ENCODE measurements at places on chromosomes 6 and 20.

- DNase-seq = no peak
Measured at GRCh38 chr20:35662551-35662950, 2.1 kb downstream of the CPNE1 start.

DNA sequence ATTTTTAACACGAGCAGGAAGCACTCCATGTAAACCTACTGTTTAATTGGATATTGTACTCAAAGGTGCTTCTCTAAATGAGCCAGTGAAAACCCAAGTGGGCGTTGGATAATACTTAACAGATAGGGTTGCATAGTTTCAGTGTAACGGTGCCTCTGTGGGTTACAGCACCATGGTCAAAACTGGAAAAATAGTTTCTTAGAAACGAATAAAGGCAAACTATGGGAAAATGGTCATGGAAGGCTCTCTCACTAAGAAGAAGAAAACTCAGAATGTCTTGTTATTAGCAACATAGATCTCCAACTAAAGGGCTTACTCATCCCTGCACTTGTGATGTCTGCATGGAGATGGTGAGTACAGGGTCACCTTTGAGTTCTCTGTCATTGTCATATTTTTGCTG lies 59.1 kb upstream of the NEDD9 start:
- no peak for DNase-seq

GRCh38 chr6:28634761-28635546 lies 109.3 kb downstream of the GPX5 start:
- DNase-seq = peak; percentile 28

DNA sequence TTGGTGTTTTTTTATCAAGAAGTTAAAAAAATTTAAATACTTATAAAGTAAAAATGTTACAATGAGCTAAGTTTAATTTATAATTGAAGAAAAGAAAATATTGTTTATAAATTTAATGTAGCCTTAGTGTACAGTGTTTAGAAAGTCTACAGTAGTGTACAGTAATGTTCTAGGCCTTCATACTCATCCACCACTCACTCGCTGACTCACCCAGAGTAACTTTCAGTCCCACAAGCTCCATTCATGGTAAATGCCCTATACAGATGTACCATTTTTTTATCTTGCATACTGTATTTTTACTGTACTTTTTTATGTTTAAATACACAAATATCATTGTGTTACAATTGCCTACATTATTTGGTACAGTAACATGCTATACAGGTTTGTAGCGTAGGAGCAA lies 26.0 kb downstream of the HTR1E start:
- no peak for DNase-seq

- no peak for DNase-seq
Measured at GRCh38 chr6:139909992-139910391, 535.5 kb upstream of the CITED2 start.

DNA sequence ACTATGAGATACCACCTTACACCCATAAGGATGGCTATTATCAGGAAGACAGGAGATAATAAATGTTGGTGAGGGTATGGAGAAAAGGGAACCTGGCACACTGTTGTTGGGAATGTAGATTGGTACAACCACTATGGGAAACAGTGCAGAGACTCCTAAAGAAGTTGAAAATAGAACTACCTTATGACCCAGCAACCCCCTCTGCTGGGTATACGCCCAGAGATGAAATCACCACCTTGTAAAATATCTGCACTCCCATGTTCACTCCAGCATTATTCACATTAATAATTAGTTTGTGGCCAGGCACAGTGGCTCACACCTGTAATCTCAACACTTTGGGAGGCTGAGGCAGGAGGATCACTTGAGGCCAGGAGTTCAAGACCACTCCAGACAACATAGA lies 26.8 kb downstream of the ZBTB9 start:
- DNase-seq = no peak
